ENCODE measurements at places on chromosomes 6 and 20. TPM values are rescaled to one million over a fixed set of nuclear protein-coding genes. Genes with fewer than 3 reads are reported as not detected.

TOX2 gene
- total RNA-seq, result 2.4 TPM

LGSN gene
- not detected for total RNA-seq

DNMT3B gene
- total RNA-seq, result 368 TPM

SLC16A10 gene
- total RNA-seq, result 13.8 TPM

HUS1B gene
- 0.70 TPM for total RNA-seq

SCUBE3 gene
- total RNA-seq, result 0.81 TPM

MLN gene
- not detected for total RNA-seq

TOMM34 gene
- 43.9 TPM for total RNA-seq

BACH2 gene
- total RNA-seq, result 14.9 TPM

DST gene
- 99.8 TPM for total RNA-seq

SIRPA gene
- 5.9 TPM for total RNA-seq

- no peak for DNase-seq
Observed at GRCh38 chr6:101276066-101276465, 117.4 kb upstream of the GRIK2 start.

DNA sequence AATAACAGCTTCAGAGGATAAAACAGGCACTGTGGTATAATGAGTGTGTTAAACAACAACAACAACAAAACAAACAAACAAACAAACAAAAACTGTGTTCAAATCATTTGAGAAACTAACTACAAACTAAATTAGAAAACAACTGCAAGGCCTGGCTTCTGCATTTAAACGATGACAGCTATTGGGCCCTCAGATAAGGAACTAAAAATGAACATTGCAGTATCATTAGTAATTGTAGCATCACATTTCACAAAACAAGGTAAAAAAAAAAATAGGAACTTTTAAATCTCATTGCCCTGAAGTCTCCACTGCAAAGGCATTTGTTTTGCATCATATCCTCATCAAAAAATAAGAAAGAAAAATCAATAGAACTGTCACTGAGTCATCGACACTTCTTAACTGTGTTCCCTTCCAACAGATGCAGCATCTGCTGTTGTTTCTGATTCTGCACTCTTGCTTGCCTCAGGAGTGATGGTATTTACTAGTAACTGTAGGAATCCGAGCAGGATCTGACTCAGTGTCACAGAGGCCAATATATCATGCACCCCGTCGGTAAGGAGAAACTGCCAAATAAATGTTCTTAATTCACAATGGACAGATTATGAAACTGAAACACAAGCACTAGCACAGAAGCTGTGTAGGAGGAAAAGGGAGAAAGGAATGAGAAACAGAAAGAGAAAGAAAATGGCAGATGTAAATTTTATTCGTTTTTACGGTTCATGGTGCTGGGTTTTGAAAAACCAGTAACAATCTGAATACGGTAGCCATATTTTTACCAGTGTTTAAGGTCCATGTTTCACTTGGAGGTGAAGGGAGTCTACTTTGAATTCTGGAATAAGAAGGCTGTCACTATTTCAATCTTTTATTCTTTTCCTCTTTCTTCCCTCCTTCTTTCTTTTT lies 365.7 kb upstream of the EPHA7 start:
- no peak for DNase-seq

- no peak for DNase-seq
Observed at GRCh38 chr6:160013987-160014868, 45.3 kb downstream of the IGF2R start.

GRCh38 chr6:109801794-109802193 lies 110.7 kb downstream of the FIG4 start:
- DNase-seq, result no peak

GRCh38 chr20:53220482-53221307 lies 248.5 kb downstream of the TSHZ2 start:
- DNase-seq, result no peak

DNA sequence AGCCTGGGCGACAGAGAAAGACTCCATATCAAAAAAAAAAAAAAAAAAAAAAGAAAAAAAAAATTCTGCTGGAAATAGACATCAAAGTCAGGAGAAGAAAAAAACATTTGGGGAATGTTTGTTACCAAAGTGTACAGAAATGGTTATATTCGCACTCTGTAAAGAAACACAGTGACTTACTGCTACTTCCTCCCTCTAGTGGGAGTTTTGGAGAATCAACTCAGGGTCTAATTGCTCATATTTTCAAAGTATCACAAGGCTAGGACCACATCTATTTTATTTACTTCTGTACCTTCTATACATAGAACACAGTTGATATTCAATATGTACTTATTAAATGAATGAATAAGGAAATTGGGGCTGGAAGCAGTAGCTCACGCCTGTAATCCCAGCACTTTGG lies 24.4 kb downstream of the ARG1 start:
- DNase-seq, result no peak

DNA sequence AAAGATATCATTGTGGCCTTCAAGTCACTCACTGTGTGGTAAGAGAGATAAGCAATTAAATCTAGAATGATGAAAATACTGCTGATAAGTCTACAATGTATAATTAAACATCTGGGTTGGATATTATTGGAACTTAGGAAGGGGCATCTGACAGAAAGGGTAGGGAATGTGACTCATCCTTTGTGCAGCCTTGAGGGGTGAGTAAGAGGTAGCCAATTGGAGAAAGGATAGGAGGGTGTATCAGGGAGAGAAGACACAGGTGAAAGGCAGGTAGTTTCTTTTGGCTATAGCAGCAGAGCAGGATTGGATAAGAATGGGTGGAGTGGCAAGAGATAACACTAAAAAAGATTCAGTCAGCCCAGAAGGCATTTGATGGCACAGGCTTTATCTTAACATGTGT lies 182.0 kb downstream of the COL21A1 start:
- DNase-seq, result no peak

DNA sequence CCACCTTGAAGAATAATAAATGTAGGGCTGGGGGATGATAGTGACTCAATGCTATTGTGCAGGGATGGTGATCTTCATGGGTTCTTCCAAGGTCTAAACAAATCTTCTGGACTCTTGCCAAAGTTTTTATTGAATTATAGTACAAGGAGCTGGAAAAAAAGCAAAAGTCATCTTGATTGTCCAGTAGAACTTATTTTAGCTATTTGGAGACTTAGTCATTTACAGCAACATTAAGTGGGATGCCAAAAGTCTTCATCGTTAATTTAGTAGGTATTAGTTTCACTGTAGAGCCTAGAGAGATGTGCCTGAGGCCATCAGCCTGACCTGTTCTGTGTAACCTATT lies 212.9 kb upstream of the TBX18 start:
- no peak for DNase-seq

DNA sequence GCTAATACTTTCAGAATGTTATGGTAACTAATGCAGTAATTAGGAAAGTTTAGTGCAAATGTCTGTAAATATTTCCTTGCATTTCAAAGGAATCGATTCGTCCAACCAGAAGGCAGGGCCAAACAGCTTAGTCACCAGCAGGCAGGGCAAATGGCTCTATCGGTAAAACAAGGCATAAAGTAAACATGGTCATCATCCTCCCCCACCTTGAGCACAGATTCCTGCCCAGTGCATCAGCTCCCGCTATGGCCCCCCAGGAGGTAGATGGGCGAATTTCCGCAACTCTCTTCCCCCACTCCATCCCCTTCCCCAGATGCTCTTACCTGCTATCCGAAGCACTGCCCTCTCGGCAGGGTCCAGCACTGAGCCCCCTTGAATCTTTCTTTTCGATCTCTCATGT lies 103.8 kb upstream of the BEND6 start:
- peak; percentile 81 for DNase-seq

DNA sequence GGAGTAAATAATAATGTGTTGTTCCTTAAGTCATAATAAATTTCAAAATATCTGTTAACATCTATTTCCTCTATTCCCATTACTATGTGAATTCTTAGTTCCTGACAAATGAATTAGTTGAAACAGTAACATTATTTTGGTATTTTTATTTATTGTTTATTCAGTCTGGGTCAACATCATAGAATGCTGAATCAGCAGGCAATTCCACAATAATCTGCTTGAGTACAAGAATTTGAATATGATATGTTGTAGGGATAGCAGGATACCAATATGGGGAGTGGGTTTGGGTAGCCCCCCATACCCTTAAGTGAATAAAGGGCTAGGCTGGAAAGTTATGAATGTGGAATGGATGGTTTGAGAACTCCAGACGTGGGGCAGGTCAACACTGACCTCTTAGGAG lies 373.2 kb upstream of the CHD6 start:
- DNase-seq, result no peak

GRCh38 chr6:37824170-37824569 lies 4.6 kb downstream of the ZFAND3 start:
- no peak for DNase-seq

GRCh38 chr6:144036064-144036834 lies 28.2 kb upstream of the PLAGL1 start:
- peak; percentile 68 for DNase-seq

DNA sequence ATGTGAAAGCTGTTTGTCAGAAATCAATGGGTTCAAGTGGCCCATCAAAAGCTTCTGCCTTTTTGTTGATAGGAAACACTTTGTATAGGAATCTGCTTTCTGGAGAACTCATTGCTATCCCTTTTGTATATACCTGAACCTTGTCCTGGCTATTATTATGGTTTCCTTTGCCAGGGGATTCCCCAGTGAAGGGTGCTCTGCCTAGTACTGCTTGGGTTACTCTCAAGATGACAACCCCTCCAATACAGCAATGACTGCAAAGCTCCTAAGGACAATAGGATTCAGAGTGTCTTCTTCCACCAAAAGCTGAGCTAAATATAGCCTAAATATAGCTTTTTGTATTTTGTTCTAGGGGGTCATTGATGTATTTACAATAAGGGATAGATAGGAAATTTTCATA lies 54.0 kb upstream of the PTPRK start:
- no peak for DNase-seq

- DNase-seq, result peak; percentile 70
Observed at GRCh38 chr20:50399917-50400704, 110.1 kb upstream of the PTPN1 start.

GRCh38 chr6:19895866-19896692 lies 58.9 kb downstream of the ID4 start:
- no peak for DNase-seq

GRCh38 chr6:3429211-3429610 lies 27.6 kb downstream of the SLC22A23 start:
- DNase-seq, result no peak

DNA sequence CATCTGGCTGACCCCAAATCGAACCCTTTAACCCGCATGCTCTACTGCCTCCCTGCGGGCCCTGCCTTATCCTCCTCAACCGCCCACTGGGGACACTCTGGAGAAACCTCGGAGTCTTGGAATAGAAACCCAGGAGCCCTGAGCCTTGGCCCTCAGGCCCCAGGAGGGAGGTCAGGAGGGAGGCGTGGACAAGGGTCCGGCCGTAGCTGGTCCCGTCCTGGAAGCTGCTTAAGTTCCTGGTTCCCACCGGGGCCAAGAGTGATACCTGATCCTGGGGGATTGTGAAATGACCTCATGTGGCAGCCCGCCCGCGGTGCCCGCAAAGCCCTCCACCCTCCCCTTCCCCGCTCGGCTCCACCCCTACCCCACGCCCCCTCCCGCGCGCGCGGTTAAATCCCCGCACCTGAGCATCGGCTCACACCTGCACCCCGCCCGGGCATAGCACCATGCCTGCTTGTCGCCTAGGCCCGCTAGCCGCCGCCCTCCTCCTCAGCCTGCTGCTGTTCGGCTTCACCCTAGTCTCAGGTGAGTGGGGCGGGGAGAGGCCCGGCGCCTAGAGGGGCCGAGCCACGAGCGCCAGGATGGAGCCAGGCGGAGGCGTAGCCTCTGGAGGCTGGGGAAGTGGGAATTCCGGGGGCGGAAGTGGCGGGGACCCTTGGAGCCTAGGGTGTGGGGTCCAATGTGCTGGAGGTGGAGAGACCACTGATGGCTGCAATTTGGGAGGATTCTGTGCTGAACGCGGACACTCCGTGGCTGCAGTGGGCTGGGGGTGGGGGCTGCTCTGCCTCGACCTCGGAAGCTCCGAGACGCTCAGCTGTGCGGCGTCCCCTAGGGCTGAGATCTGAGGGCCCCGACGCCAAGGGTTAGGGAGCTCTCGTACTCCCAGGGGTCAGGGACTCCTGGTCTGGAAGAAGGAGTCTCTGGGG lies at the start of gene WFDC2:
TSS of gene WFDC2 (plus strand) at position 418 of the 926 bp plus-strand sequence. CDS start at position 447, 29 bp downstream.
- peak; percentile 92 for DNase-seq

DNA sequence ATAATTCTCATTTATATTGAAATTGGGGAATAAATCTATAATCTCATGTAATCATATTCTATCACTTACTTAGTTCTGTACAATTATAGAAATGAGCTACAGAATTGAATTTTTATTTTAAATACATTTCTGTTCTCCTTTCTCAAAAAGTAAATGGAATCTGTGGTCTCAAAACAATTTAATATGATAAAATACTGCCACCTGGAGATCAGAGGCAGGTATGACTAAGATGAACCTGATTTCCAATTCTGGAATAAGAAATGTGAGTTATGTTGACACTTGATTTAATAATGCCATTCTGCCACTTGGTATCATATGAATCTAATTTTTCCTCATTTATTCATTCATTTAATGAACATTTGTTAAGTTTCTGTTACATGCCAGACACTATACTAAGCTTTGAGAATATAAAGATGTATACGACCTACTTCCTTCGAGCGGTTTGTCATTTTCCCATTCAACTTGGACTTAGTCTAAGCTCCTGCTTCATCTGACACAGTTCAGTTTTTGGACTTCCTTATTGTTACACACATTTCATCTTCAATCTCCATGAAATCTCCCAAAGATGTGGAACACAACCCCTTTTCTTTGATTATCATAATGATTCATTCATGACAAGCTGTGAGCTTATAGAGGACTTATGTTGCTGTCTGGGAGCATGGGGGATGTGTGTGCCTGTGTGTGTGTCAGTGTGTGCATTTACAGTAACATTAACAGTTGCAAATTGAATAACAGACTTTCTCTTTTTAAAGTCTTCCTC lies 7.5 kb upstream of the CCDC28A start:
- no peak for DNase-seq

DNA sequence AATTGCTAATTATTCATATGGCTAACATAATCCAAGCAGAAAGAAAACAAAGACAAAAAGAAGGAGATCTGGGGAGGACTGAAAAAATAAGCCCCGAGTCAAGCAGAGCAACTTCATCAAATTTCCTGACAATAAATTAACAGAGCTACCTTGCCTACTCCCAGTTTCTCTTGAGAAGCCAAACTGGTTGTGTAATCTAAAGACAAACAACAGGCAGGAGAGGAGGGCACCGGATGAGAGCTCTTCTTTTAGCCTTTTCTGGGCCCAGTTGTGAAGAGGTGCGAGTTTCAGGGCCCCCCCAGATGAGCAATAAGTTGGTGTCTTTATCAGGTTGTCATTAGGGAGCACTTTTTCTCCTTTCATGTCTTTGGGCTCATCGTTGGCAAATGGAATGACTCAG lies 197.1 kb upstream of the PCSK2 start:
- no peak for DNase-seq

DNA sequence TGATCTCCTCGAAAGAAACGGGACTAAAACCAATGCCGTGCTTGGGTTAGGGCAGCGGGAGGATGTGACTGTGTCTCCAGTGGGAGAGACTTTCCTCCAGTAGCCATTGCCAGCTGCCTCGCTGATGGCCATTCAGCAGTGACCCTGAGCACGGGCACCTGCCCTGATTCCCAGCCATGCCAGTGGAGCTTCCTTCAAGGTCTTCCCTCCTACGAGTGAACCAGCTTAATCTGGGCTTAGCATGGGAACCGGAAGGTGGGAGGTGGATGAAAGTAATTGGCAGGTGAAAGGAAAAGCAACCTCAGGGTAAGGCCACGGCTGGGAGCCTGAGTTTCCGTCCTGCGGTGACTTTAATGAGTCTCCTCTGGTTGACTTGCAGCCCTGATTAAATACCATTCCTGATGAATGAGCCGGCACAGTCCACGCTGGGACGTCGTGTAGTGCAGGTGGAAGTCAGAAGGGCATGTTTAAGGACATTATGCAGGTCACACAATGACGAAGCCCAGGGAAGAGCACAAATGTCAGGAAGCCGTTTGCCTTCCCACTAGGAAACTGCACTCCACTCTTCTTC lies 813.5 kb downstream of the QKI start:
- peak; percentile 59 for DNase-seq

All from endodermal cell (in vitro differentiated cells).